ENCODE measurements at places on chromosomes 13 and 19. TPM values are rescaled to one million over a fixed set of nuclear protein-coding genes. Genes with fewer than 3 reads are reported as not detected.

ZIK1 gene
- total RNA-seq: 7.5 TPM

ZNF208 gene
- total RNA-seq: 0.52 TPM

OR7D2 gene
- total RNA-seq: not detected

MPV17L2 gene
- total RNA-seq: 8.1 TPM

MCEMP1 gene
- total RNA-seq: not detected

MBD3L3 gene
- not detected for total RNA-seq

UBE2L5 gene
- total RNA-seq: 0.78 TPM

RNASEH2B gene
- 44.5 TPM for total RNA-seq

CEACAM6 gene
- total RNA-seq: not detected

AMER2 gene
- not detected for total RNA-seq

RAB11B gene
- 18.0 TPM for total RNA-seq

MIA gene
- total RNA-seq: 4.6 TPM

ZIC2 gene
- not detected for total RNA-seq

NLRP5 gene
- not detected for total RNA-seq

SERPINE3 gene
- total RNA-seq: not detected

MPHOSPH8 gene
- 18.9 TPM for total RNA-seq

HSD17B14 gene
- total RNA-seq: 6.8 TPM
